ENCODE measurements at places on chromosomes 2 and 18. TPM values are rescaled to one million over a fixed set of nuclear protein-coding genes. Genes with fewer than 3 reads are reported as not detected.

DNA sequence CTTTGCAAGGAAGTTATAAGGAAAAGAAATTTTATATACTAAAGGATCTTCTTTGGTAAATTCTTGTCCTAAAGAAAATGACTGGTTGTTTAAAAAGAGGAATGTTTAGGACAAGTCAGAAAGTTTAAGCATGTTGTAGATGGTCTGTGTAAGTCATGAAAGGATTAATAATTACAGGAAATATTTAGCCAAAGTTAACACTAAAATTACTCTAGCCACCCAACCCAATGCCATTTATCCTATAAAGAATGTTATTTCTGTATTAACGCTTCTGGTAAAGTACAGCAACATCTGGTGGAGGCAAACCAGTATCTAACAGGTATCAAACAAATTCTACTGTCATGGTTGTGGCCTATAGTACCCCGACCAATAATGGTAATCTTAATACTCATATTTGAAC, 546.9 kb upstream of the PKDCC start:
- DNase-seq: no peak

GRCh38 chr2:206063635-206064034, 22.3 kb downstream of the INO80D start:
- no peak for DNase-seq

GRCh38 chr2:120708944-120709607, 26.6 kb upstream of the GLI2 start:
- no peak for DNase-seq

DNA sequence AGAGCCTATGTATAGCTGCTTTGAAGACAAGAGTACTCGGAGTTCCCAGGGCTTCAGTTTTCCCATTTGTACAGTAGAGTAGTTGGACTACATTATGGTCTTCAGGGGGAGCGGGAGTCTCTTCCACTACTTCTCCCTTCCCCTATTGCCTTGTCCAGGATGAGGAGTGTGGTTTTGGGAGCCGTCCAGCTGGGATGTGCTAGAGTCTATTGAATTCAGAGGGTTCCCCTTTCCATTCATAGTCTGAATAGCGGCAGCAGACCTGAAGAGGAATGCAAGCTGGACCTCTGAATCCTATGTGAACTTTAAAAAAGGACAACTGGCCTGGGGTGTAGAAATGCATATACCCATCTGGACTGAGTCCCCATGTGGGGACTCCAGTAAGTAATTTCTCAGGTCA, 43.5 kb upstream of the EPG5 start:
- DNase-seq: no peak

GRCh38 chr2:208356846-208357574, 49.6 kb upstream of the PTH2R start:
- no peak for DNase-seq

DNA sequence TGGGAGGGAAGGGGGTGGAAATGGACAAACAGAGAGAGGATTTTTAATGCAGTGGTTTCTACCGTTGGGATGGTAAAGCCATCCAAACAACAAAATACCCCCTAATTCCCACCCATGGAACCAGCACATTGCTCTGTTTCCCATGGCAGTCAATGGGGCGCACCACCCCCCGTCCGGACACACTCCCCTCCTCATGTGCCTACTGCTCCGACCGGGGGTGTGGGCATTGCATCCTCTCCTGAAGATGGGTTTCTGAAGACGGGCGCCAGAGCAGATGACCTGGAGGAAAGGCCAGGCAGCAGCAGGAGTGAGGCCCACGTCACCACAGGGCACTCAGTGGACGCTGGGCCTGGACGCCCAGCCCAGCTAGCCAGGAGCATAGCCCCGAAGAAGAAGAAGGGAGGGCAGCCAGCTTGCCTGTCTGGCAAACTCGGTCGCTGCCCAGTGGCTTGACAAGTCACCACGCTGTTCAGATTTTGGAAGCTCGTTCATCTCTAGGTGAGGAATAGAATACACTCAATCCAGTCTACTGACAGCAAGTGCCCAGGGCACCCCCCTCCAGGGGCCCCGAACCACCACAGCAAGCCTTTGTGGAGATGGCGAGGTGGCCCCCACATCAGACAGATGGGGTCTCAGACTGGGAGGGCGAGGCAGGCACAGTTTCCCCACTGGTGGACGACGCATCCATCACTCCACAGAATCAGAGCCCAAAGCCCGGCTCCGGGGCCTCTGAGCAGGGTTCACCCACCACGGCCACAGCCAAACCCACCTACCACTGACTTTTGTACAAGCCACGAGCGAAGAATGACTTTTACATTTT, 296.2 kb upstream of the SALL3 start:
- no peak for DNase-seq

DNA sequence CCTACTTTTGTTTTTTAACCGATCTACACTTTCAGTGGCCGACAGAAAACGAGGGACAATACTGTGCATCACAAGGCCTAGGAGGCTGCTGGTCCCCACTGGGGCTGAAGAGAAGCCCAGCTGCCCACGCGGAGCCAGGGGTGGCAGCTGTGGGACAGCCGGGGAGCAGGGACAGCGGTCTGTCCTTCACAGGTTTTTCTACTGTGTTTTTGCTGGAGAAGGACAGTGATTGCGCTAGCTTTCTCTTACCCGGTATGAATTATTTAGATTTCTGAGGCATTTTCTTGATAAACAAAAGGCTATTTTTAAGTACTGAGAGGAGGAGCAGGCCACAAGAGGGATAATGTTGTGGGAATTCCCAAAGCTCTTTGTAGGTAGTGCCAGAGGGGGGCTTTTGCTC, 219.8 kb downstream of the ATAD2B start:
- no peak for DNase-seq

- no peak for DNase-seq
These were observed 65.4 kb upstream of the HNRNPA3 start for GRCh38 chr2:177147093-177147694.

GRCh38 chr2:32452338-32453064, 95.7 kb downstream of the BIRC6 start:
- no peak for DNase-seq

DNA sequence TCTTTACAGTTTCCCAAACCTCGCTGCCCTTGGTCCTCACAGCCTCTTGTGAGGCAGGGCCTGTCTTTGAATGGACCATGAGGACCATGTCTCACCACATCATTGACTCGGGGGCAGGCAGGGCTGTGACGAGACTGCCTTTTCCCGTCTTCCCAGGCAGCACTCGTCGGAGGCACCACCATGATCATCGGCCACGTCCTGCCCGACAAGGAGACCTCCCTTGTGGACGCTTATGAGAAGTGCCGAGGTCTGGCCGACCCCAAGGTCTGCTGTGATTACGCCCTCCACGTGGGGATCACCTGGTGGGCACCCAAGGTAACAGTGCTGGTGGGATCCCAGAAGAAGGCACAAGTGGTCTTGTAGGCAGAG, 45.7 kb upstream of the MAPRE3 start:
- DNase-seq: no peak

The POTEC gene
- not detected for total RNA-seq

All from Caco-2 (cell line).